ENCODE measurements at places on chromosomes 3 and 15. TPM values are rescaled to one million over a fixed set of nuclear protein-coding genes. Genes with fewer than 3 reads are reported as not detected.

DNA sequence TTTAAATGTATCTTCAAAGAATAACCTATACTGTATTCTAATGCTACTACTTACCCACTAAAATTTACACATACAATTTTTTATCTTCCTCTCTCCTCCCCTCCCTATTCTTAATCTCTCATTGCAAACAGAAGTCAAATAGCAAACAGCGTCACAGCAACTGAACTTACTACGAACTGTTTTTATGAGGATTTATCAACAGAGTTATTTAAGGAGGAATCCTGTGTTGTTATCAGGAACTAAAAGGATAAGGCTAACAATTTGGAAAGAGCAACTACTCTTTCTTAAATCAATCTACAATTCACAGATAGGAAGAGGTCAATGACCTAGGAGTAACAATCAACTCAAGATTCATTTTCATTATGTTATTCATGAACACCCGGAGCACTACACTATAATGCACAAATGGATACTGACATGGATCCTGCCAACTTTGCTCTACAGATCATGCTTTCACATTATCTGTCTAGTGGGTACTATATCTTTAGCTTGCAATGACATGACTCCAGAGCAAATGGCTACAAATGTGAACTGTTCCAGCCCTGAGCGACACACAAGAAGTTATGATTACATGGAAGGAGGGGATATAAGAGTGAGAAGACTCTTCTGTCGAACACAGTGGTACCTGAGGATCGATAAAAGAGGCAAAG is 984 bp downstream of the FGF7 start:
- no peaks in the 10 kb centered on the region for H3K27me3 ChIP-seq
- no peak overlapping the region for H3K27ac ChIP-seq
- no peaks in the 10 kb centered on the region for H3K36me3 ChIP-seq
- no peaks in the 10 kb centered on the region for H3K4me1 ChIP-seq

DNA sequence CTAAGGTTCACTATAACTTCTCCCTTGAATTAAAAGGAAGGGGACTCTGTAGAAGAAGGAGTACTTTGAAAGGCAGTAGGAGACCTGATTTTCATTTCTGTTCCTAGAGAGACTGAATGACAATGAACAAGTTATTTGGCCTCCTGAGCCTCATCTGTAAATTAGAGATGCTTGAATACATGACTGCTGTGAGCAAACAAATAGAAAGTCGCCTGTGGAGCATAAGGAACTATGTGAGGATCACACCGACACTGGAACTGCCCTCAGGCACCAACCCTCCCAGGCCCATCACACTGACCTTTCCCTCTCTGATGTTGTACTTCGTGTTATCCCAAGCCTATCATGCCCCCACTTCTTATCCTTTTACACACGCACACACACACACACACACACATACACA is 48.6 kb downstream of the IMPG2 start:
- no peak overlapping the region for H3K4me3 ChIP-seq
- no peaks in the 10 kb centered on the region for H3K4me1 ChIP-seq
- H3K27me3 ChIP-seq: no peaks in the 10 kb centered on the region
- H3K36me3 ChIP-seq: no peaks in the 10 kb centered on the region
- no peak for DNase-seq
- H3K27ac ChIP-seq: no peak overlapping the region

DNA sequence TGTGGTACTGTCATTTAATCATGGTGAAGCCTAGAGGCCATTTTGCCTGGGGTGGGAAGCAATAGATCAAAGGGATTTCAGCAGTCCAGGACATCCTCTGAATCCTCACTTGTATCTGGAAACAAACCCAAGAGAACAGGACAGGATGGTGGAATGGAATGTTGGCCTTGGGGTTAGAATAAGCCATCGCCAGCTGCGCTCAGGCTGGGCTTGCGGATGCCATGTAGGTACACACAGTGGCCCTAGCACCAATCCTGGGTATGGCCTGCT is 76.5 kb upstream of the ALDH1A3 start:
- no peaks in the 10 kb centered on the region for H3K27me3 ChIP-seq
- no peak overlapping the region for H3K27ac ChIP-seq
- no peaks in the 10 kb centered on the region for H3K36me3 ChIP-seq
- no peak for DNase-seq
- no peaks in the 10 kb centered on the region for H3K4me1 ChIP-seq

The SUSD5 gene
- 14.1 TPM for total RNA-seq

The SNTN gene
- total RNA-seq: not detected

Data from SJSA1 (cell line).